Lower leg skin (tissue), 4 donors: ENCODE measurements at places on chromosomes 1 and 21. TPM values are rescaled to one million over a fixed set of nuclear protein-coding genes. Genes with fewer than 3 reads are reported as not detected.

The SPRR3 gene
- not detected for total RNA-seq

The LAMC2 gene
- total RNA-seq, result 33.0 TPM

The SPRR1B gene
- 213 TPM for total RNA-seq

The ANGPTL3 gene
- total RNA-seq, result not detected
